NCI-H2081 treated with DMSO at 0.1 percent for 48 hours (cell line): ENCODE measurements at places on chromosomes 13 and 19.

GRCh38 chr19:7921302-7921966 lies 1.3 kb downstream of the SNAPC2 start:
- DNase-seq = no peak

DNA sequence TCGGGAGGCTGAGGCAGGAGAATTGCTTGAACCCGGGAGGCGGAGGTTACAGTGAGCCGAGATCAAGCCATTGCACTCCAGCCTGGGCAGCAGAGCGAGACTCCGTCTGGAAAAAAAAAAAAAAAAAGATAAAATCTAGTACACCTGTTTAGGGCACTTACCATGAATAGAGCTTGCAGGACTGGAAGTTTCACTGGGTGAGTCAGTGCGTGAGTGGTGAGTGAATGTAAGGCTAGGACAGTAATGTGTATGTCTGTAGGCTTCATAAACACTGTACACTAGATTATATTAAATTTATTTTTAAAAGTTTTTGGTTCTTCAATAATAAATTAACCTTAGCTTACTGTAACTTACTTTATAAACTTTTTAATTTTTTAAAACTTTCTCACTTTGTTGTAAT lies 22.9 kb downstream of the PPP5C start:
- no peak for DNase-seq

DNA sequence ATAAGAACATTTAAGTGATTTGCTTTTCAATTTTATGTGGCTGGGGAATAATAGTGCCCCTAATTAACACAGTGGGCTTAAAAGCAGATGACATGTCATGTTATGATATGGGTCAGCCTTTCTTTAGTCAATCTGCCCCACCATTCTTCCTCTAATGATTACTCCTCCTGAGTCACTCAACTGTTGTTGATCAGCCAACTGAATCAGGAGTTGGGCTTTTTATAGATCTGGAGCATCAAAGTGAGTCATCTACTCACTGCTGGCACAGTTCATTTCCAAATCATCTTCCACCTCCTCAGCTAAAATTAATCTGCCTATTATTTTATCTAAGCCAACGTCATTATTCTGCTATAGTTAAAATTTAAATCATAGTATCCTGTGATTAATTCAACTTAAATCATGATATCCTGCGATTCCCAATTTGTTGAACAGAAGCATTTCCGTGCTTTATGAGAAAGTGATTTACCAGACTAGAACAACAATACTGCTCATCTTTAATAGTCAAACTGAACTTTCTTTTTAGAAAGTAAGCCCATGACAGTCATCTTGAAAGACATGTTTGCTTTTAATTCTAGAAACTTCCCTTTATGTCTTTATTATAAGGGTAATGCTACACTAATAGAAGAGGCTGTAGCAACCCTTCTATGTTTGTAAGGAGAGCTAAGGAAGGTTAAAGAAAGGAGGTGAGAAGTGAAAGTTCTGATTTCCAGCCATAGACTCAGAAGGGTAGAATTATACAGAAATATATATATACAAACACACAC lies 551.4 kb downstream of the TBC1D4 start:
- no peak for DNase-seq

GRCh38 chr13:98222816-98223215 lies 45.7 kb upstream of the RNF113B start:
- no peak for DNase-seq

DNA sequence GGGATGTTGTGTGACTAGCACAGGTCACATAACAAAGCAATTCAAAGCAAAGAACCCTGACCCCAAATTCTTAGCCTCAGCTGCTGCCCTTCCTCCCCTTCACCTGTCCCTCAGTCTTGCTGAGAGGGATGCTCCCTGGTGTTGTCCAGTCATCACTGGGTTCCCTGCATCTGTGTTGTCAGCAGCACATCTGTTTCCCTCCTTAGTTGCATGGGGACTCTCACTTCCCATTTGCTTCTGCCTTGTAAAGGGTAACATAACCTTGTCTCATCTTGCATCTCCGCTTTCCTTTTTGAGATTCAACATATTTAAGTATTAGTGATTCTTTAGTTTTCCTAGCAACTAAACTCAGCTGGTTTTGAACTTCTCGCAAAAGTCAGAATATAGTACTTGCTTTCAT lies 54.0 kb downstream of the SPATA13 start:
- no peak for DNase-seq

DNA sequence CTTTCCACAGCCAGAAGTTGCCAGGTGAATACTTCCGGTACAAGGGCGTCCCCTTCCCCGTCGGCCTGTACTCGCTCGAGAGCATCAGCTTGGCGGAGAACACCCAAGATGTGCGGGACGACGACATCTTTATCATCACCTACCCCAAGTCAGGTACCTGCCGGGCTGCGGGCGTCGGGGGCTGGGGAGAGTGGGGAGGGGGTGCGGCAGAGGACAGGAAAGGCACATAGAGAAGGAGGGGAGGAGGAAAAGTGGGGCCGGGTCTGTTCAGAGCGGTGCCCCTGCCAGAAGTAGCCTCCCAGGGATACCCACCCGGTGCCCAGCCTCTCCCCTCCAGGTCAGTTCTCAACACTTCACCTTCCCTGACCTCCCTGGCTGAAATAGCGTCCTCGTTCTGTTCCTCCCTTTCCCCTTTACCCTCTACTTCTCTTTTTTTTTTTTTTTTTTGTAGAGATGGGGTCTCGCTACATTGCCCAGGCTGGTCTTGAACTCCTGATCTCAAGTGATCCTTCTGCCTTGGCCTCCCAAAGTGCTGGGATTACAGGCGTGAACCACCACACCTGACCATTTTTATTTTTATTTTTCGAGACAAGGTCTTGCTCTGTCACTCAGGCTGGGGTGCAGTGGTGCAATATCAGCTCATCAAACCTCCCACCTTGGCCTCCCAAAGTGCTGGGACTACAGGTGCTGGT lies 24.1 kb downstream of the SULT2B1 start:
- DNase-seq = no peak

DNA sequence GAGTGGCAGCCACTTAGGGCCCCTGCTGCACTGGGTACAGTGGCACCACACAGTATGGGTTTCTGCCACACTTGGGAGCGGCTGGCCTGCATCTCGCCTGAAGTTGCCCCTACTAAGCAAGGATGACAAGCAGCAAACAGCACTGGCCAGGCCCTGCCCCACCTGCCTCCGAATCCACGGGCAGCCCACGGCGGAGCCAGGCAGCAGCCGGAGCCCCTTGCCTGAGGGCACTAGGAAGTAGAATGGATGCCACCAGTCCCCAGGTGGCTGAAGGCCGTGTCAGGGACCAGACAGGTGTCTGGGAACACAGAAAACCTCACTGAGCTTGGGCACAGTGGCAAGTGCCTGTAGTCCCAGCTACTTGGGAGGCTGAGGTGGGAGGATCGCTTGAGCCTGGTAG lies 19.4 kb downstream of the MLLT1 start:
- DNase-seq = no peak

DNA sequence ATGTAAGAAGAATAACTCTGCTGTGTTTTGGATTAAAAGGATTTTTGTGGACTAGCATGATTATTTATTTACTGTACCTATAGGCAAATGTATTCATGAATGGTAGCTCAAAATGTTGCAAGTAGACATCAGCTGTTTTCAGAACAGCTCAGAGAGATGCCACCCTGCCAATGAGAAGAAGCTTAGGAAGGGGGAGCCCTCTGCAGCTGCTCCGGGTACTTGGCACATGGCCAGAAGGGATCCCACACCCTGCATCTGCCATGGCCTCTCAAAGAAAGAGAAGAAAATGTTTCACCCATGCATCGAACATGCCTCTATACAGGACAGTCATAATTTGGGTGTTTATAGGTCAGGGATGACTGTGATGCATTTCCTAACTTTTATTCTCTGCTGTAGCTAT lies 30.5 kb upstream of the MBNL2 start:
- DNase-seq = no peak

GRCh38 chr19:15404780-15405211 lies 14.0 kb downstream of the AKAP8L start:
- no peak for DNase-seq

DNA sequence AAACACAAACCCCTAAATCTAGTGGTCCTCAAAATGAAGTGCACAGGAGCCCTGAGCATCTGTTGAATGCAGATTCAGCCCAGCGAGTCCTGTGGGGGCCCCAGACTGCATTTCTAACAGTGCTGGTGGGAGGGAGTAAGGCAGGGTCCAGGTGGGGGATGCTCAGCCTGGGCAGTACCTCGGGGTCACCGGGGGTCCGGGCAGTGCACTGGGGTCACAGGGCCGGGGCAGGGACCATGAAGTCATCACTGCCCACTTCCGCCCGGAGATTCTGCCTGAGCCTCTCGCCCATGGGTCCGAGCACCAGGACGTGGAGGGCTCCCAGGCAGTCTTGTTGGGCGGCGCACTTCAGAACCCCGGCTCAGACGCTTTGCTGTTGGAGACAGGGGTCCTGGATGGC lies 838 bp upstream of the ATP4B start:
- no peak for DNase-seq
